ENCODE measurements at places on chromosomes 5 and 9. TPM values are rescaled to one million over a fixed set of nuclear protein-coding genes. Genes with fewer than 3 reads are reported as not detected.

Gene PKD2L2
- total RNA-seq = not detected

Gene IL31RA
- total RNA-seq = 0.27 TPM

Gene SGCD
- not detected for total RNA-seq

Gene PCDHGA4
- total RNA-seq = 5.0 TPM

Gene SLC6A18
- not detected for total RNA-seq

Data from endothelial cell of coronary artery (primary cell).